ENCODE measurements at places on chromosomes 4 and X.
A peak's percentile ranks its signal among the peaks of the same experiment; 100 is the strongest.

DNA sequence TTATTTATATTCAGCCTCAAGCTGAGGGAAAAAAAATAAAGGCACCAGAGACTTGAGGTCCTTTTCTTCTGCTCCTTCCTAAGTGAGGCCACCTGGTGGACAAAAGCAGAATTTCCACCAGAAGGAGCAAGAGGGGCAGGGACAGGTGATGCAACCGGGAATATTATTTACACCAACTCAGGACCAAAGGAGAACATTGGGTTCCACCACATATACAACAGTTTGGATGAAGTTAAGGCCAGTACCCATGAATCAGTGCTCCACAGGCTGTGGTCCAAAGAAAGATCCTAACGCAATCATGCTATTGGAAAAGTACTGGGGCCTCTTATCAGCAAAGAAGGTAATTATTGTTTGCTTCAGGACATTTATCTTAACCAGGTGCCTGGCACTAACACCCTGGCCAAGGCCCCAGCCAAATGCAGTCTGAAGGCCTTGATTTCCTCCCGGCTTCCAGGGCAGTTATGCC is 57.4 kb downstream of the TSC22D3 start:
- DNase-seq, result peak; percentile 76

DNA sequence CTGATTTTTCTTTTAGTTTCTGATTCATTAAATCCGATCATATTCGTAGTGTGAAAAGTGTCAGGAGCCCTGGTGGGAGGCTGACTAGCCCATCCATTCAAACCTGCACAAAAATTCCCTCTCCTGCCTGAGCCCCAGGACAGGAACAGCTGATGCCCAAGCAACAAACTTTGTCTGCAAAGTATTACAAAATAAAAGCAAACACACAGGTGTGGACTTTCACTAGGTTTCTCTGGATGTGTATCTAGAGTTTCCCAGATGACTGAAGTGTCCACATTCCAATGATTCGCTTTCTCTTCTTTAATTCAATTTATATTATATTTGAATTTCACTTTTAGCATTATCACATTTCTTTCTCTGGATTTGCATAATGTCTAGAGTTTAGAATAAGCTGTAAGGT is 18.2 kb upstream of the FAM9B start:
- DNase-seq, result no peak

- no peak for DNase-seq
Observed at GRCh38 chr4:186724864-186725468, 1.3 kb upstream of the FAT1 start.

DNA sequence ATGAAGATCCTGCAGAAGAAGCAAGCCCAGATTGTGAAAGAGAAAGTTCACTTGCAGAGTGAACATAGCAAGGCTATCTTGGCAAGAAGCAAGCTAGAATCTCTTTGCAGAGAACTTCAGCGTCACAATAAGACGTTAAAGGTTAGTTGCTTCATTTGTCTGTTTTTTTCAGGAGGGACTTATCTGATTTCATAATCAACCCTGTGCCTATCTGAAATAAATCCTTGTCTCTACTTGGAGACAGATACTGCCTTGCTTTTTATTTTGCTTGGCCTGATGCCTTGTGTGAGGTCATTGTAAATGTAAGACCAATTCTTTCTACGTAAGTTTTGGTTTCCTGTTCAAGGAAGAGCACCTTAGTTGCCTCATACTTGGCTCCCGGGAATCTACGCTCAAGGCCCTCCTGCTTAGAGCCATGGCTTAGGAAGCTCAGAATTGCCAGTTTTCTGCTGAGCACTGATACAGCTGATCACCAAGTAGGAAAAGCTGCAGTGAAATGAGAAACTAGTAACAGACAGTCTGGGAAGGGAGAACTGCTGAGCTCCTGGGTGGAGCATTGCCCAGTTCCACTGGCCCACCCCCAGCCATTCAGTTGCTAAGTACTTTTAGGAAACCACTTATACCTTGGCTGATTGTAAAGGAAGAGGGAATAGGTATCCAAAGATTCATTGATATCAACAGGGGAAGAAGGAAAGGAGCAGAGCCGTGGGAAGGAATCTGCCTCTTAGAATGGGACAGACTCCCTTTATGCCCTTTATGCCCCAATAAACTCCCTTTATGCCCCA is 41.8 kb downstream of the RBBP7 start:
- DNase-seq, result no peak

Data from suppressor macrophage treated with lipopolysaccharide for 4 hours (primary cell).